ENCODE measurements at places on chromosomes 3 and 15. TPM values are rescaled to one million over a fixed set of nuclear protein-coding genes. Genes with fewer than 3 reads are reported as not detected.

GRCh38 chr3:99794485-99794884 is 23.2 kb upstream of the CMSS1 start:
- H3K4me3 ChIP-seq, result no peak overlapping the region
- no peaks in the 10 kb centered on the region for H3K36me3 ChIP-seq
- no peaks in the 10 kb centered on the region for H3K4me1 ChIP-seq
- H3K27ac ChIP-seq, result no peak overlapping the region

GRCh38 chr3:192054881-192055280 is 593.9 kb downstream of the PYDC2 start:
- DNase-seq, result no peak
- H3K4me1 ChIP-seq, result peaks cover 47% of the 10 kb centered on the region
- H3K36me3 ChIP-seq, result no peaks in the 10 kb centered on the region
- no peaks in the 10 kb centered on the region for H3K27me3 ChIP-seq

DNA sequence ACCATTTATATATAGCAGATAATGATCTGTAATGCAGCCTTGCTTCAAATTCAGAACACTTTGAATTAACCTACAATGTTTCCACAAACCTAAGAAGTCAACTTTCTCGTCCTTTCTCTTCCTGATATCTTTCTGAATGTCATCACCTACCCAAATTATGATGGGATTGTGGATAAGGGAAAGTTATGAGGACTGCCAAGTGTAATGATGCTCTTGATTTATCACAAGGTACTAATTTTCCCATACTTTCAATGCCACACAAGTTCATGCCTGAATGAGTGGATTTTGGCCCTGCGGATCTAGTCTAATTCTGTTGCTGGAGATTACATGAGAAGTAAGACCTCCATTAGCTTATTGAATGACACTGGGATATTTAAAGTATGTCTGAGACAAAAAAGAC is 82.6 kb upstream of the NANOGP8 start:
- H3K4me3 ChIP-seq, result no peak overlapping the region
- DNase-seq, result no peak
- H3K27me3 ChIP-seq, result no peaks in the 10 kb centered on the region
- H3K4me1 ChIP-seq, result peaks cover 19% of the 10 kb centered on the region
- no peaks in the 10 kb centered on the region for H3K36me3 ChIP-seq

The KLHL40 gene
- total RNA-seq, result not detected

The OXSM gene
- 1.6 TPM for total RNA-seq

The WDR72 gene
- 2.3 TPM for total RNA-seq

GRCh38 chr3:132642539-132642847 is 17.1 kb downstream of the ACAD11 start:
- no peak overlapping the region for H3K4me3 ChIP-seq
- peaks cover 6% of the 10 kb centered on the region for H3K4me1 ChIP-seq
- H3K36me3 ChIP-seq, result peaks cover 5% of the 10 kb centered on the region
- no peaks in the 10 kb centered on the region for H3K27me3 ChIP-seq
- H3K27ac ChIP-seq, result no peak overlapping the region

The AP3B2 gene
- total RNA-seq, result 0.97 TPM

- peak overlapping the region; percentile 89 for H3K27ac ChIP-seq
- peak; percentile 72 for DNase-seq
- H3K36me3 ChIP-seq, result peaks cover 5% of the 10 kb centered on the region
- peak overlapping the region; percentile 71 for H3K4me3 ChIP-seq
Observed at GRCh38 chr3:108222853-108223565, 785 bp upstream of the IFT57 start.

- no peaks in the 10 kb centered on the region for H3K27me3 ChIP-seq
- H3K27ac ChIP-seq, result no peak overlapping the region
- H3K36me3 ChIP-seq, result no peaks in the 10 kb centered on the region
- H3K4me1 ChIP-seq, result no peaks in the 10 kb centered on the region
Observed at GRCh38 chr3:135851201-135852081, 114.1 kb upstream of the PPP2R3A start.

GRCh38 chr3:38379201-38379770 is 32.7 kb downstream of the XYLB start:
- H3K27ac ChIP-seq, result no peak overlapping the region
- H3K4me3 ChIP-seq, result no peak overlapping the region
- H3K4me1 ChIP-seq, result no peaks in the 10 kb centered on the region
- DNase-seq, result no peak
- H3K36me3 ChIP-seq, result no peaks in the 10 kb centered on the region
- H3K27me3 ChIP-seq, result no peaks in the 10 kb centered on the region

DNA sequence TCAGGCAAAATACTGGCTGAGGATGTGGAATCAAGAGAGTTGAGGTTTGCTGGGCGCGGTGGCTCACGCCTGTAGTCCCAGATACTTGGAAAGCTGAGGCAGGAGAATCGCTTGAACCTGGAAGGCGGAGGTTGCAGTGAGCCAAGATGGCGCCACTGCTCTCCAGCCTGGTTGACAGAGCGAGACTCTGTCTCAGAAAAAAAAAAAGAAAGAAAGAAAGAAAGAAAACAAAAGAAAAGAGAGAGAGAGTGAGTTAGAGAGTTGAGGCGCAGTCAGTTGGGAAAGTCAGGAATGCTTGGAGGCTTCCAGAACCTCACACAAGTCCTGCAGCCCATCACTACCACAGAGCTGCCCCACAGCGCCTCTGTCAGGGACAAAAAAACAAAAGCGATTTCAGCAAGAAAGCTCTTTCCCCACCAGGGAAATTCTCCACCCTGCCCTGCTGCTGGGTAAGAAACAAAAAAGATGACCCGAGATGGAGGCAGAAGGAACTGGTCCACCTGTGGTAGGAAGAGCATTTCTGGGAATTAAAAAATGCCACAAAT is 13.8 kb downstream of the HDC start:
- DNase-seq, result no peak
- H3K36me3 ChIP-seq, result no peaks in the 10 kb centered on the region
- no peak overlapping the region for H3K4me3 ChIP-seq

DNA sequence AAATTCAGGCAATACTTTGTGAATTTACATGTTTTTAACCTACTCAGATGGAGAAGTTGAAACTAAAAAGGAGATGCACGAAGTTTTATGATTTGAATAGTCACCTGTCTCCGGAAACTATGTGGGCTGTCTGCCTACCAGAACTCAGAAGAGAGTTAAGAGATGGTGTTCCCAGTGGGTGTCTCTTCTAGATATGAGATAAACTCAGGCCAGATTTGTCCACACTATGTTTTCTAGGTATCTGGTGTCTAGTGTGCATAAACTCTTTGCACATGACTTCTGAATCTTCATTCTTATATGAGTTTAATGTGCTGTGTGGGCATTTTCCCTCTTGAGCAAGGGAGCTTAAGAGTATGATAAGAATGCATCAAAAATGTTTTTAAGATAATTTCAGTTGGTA is 222.8 kb downstream of the FOXP1 start:
- H3K27ac ChIP-seq, result no peak overlapping the region
- H3K36me3 ChIP-seq, result no peaks in the 10 kb centered on the region
- H3K4me3 ChIP-seq, result no peak overlapping the region
- no peak for DNase-seq

DNA sequence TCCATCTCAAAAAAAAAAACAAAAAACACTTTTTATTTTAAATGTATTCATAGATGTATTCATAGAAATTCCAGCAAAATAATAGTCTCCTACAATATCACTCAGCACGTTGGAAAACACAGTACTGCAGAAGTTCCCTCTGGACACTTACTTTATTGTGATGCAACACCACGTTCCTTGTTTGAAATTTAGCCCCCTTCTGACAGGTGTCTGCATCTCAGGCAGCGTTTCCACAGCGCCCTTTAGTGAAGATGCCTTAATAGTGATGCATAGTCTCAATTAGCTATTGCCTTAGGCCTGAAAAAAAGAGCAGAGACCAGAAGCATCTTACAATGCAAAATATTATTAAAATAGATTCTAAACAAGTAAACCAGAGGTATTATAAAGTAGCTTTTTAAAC is 20.3 kb downstream of the IL12A start:
- H3K36me3 ChIP-seq, result no peaks in the 10 kb centered on the region
- DNase-seq, result no peak
- H3K4me1 ChIP-seq, result no peaks in the 10 kb centered on the region
- H3K27ac ChIP-seq, result no peak overlapping the region
- no peaks in the 10 kb centered on the region for H3K27me3 ChIP-seq

DNA sequence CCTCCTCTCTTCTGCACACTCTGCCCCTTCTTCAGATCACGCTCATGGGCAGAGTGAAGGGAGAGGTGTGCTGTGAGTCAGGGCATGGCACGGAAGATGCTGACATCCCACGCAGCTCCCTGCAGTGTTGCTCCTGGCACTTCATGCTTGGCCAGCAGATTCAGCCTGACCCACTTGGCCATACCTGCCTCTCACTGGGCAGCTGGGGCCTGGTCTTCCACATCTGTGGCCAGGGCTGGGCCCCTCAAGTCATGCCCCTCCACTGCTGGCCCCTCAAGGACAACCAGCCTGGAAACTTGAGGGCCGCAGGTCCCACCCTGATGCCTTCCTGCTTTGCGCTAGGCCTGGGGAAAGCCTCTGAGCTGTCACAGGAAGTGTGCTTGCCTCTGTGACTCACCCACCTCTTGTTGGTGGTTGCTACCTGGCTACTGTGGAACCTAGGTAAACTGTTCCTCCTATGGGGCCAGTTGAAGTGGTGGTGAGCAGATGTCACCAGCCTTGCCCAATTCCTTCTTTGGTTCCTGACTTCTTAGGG is 48.7 kb downstream of the BSN start:
- H3K27me3 ChIP-seq, result no peaks in the 10 kb centered on the region
- H3K36me3 ChIP-seq, result no peaks in the 10 kb centered on the region
- DNase-seq, result no peak
- no peak overlapping the region for H3K4me3 ChIP-seq

- no peaks in the 10 kb centered on the region for H3K4me1 ChIP-seq
- no peak overlapping the region for H3K27ac ChIP-seq
- H3K4me3 ChIP-seq, result no peak overlapping the region
- H3K27me3 ChIP-seq, result no peaks in the 10 kb centered on the region
- DNase-seq, result peak; percentile 0
Observed at GRCh38 chr3:52779837-52780585, 2.6 kb downstream of the ITIH1 start.

The NANOGP8 gene
- total RNA-seq, result 1.5 TPM

GRCh38 chr3:127365163-127365798 is 77.4 kb upstream of the PRR20G start:
- no peaks in the 10 kb centered on the region for H3K36me3 ChIP-seq
- no peak overlapping the region for H3K4me3 ChIP-seq
- no peak overlapping the region for H3K27ac ChIP-seq
- no peak for DNase-seq
- peaks cover 3% of the 10 kb centered on the region for H3K27me3 ChIP-seq

The C3orf80 gene
- total RNA-seq, result not detected

GRCh38 chr15:49706805-49707204 is 86.0 kb downstream of the DTWD1 start:
- no peak overlapping the region for H3K27ac ChIP-seq
- no peaks in the 10 kb centered on the region for H3K36me3 ChIP-seq
- no peaks in the 10 kb centered on the region for H3K4me1 ChIP-seq
- no peaks in the 10 kb centered on the region for H3K27me3 ChIP-seq
- H3K4me3 ChIP-seq, result no peak overlapping the region
- no peak for DNase-seq

DNA sequence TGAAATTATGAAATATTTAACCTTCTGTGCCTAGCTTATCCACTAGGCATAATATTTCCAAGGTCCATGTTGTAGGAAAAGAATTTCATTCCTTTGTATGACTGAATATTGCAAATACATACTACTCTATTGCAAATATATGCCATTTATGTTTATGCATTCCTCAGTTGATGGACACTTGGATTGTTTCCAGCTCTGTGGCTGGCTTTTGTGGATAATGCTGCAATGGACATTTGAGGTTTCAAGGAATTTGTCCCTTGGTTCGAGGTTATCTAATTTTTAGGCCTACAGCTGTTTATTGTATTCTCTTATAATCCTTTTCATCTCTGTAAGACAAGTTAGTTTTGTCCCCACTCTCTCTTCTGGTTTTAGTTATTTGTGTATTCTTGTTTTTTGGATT is 7.7 kb upstream of the AADACL2 start:
- H3K27me3 ChIP-seq, result no peaks in the 10 kb centered on the region
- DNase-seq, result no peak
- H3K4me3 ChIP-seq, result no peak overlapping the region
- peaks cover 5% of the 10 kb centered on the region for H3K4me1 ChIP-seq

The CHDH gene
- total RNA-seq, result 1.5 TPM

The CCR8 gene
- not detected for total RNA-seq

The NR2F2 gene
- total RNA-seq, result 24.6 TPM

DNA sequence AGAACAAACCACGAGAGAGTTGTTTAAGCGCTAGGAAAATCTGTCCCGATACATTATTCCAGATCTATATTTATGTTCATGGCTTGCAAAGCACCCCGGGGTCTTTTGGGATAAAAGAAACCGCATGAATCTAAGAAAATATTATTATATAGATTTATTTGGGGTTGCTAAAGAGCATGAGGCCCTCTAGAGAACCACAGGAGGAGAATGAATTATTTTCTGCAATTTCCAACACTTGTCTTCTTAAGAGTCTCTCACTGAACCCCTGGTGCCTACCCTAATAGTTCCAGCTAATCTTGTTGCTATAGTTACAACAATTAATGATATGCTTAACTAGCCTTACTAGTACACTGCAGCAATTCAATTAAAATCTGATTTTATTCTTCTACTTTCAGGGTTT is 79.6 kb downstream of the ARRDC4 start:
- H3K27ac ChIP-seq, result no peak overlapping the region
- no peak for DNase-seq
- H3K4me1 ChIP-seq, result no peaks in the 10 kb centered on the region

DNA sequence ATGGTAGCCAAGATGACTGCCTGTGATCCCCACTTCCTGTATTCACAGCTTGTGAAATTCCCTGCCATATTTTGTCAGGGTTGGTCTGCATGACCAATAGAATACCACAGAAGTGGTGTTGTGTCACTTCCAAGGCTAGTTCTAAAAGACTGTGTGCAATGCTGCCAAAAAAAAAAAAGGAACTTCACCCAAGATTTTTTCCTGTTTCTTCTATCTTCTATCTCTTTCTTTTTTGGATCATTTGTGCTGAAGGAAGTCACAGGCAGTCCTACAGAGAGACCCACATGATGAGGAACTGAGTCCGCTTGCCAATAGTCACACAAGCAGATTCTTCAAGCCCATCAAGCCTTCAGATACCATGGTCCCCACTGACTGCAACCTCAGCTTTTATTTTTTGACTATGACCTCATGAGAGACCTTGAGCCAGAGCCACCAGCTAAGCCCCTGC is 18.1 kb upstream of the RAF1 start:
- no peak for DNase-seq
- H3K4me3 ChIP-seq, result no peak overlapping the region
- no peaks in the 10 kb centered on the region for H3K27me3 ChIP-seq
- no peak overlapping the region for H3K27ac ChIP-seq
- H3K4me1 ChIP-seq, result no peaks in the 10 kb centered on the region

DNA sequence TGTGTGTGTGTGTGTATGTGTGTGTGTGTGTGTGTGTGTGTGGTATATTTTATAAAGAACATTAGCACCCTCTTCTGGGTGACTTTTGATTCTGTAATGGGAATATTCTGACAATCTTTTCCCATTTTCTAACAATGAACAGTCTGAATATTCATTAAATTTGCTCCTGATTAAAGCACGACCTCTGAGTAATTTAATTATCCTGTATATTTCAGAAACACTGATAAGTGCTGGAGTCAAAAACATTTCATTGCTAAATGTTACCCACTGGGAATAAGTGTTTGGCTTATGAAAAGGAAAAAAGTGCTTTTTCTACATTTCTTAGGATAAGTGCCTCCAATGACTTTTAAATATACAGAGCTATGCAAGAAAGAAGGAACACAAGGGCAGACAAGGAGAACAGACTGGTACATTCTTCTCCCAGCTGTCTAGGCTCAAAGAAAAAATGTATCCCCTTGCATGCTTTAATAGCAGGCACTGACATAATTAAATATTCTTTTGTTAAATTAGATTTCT is 32.3 kb upstream of the SYNPR start:
- H3K4me1 ChIP-seq, result peaks cover 9% of the 10 kb centered on the region
- DNase-seq, result no peak
- H3K27me3 ChIP-seq, result no peaks in the 10 kb centered on the region
- no peak overlapping the region for H3K4me3 ChIP-seq
